Activated T-helper 2 cell treated with anti-CD3 and anti-CD28 coated beads, Interferon-gamma antibody, Interleukin-2, Interleukin-4, amounts not matched to agents 10 μg/mL and 5 μg/mL and 100 μg/mL, durations not matched to agents 14 hours and 24 hours and 36 hours (primary cell): ENCODE measurements at places on chromosomes 5 and 9.

DNA sequence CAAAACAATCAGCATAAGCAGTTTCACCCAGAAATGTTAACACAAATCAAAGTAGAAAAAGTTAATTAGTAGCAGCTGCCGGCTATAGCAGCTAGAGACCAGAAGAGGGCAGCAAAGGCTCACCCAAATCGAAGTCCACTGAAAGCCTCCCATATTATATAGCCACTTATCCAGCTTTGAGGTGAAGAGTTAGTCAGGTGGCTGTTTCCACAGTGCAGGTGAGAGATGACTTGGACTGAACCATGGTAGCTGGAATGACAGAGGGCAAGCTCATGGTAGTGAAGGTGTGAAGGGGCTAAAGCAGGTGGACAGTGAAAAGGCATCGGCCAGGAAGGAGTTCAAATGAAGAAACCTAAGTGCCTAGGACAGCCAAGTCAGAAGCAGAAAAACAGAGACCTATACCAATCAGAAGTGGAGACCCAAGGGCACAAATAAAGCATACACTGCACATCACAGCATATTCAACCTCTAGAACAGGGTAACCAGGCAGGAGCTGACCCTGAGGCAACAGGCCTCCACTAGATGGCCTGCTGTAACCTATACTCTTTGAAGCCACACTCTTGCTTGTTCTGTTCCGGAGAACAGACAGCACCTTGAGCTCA lies 7.2 kb upstream of the RNF38 start:
- no peak overlapping the region for H3K4me3 ChIP-seq
- H3K4me1 ChIP-seq: peaks cover 4% of the 10 kb centered on the region
- no peaks in the 10 kb centered on the region for H3K27me3 ChIP-seq

DNA sequence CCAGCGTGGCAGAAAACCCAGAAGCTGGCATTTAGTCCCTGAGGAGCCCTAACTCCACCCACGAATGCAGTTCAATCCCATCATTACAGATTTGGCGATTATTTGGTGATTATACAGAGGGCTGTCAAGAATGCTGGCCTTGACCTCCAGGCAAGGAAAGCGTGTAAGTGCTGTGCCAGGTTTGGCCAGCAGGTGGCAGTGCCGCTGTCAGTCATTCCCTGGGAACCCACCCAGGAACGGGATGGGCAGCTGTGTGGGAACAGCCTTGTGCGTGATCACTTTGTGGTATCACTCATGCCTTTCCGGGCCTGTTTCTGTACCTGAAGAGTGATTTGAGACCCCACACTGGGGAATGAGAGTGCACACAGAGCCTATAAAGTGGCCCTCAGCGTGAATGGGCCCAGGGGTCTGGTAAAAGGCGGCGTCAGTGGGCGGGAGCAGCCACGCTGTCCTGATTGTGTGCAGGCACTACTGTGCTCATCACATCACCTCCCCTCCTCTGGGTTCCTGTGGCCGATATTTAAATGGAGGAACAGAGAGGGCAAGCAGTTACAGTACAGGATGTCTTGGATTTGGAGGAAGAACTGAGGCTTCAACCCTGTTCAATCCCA lies 215.6 kb downstream of the ROR2 start:
- DNase-seq: peak; percentile 29
- no peak overlapping the region for H3K27ac ChIP-seq
- H3K36me3 ChIP-seq: no peaks in the 10 kb centered on the region
- H3K4me1 ChIP-seq: peaks cover 8% of the 10 kb centered on the region
- H3K4me3 ChIP-seq: no peak overlapping the region

DNA sequence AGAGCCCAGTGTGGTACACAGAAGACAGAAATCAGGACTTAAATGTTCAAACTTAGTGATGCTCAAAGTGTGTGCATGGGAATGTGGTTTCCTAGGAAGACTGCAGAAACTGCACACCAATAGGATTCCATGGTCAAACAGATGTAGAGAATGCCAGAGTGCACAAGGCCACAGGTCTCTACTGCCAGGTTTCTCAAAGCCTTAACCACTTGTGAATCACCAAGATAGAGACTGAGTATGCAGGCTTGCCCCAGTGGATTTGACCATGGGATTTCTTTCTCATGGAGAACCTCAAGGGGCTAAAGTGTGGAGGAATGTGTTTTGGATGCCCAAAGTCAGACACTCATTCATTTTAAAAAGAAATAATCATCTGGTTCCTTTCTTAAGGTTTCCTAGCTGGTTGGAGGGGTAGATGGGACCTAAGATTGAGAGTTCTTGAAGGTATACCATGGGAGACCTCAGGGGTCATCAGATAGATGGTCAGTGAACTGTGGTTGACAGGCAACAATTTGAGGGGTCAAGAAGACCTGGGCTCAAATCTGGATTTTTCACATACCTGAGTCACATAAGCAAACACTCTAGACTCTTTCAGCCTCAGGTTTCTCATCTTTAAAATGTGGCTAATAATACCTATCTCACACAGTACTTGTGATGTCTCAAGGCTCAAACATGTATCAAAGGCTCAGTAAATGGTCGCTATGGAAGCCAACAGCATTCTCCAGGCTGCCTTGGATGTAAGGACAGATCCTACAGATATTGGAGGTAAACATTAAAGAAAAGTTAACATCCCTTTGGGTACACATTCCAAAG lies 81.1 kb downstream of the BOD1 start:
- H3K4me3 ChIP-seq: no peak overlapping the region
- DNase-seq: no peak
- peaks cover 3% of the 10 kb centered on the region for H3K27me3 ChIP-seq
- H3K27ac ChIP-seq: no peak overlapping the region

DNA sequence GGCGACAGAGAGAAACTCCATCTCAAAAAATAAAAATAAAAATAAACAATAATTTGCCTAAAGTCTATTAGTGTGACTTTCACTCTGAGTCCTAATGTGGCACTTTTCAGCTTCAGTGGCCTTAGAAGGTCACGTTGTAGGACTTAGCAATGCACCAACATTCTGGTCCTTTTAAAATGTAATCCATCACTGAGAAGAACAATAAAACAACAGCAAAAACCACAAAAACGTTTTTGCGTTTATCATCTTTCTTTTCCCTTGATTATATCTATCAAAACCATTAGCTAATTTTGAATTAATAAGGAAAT lies 190.1 kb upstream of the ZNF608 start:
- no peak overlapping the region for H3K4me3 ChIP-seq
- peaks cover 2% of the 10 kb centered on the region for H3K4me1 ChIP-seq
- H3K27me3 ChIP-seq: no peaks in the 10 kb centered on the region
- no peak overlapping the region for H3K27ac ChIP-seq
- no peak for DNase-seq
- no peaks in the 10 kb centered on the region for H3K36me3 ChIP-seq

DNA sequence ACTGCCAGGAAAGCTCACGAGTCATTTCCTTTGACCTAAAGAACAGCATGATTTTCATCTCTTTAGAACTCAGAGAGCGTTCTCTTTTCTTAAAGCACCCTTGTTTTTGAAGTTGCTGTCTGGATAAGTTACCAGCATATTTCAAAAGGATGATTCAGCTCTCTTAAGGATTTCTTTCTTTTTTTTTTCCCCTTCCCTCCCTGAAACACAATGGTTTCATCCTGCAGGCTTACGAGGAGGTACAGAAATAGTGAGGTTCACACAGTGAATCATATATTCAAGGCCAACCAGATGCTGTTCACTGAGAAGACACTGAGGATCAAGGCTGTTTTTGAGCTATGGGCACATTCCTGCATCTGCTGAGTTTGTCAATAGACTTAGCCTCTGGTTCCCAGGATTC lies 257.2 kb downstream of the KIF4B start:
- H3K4me1 ChIP-seq: no peaks in the 10 kb centered on the region
- no peak overlapping the region for H3K27ac ChIP-seq
- H3K4me3 ChIP-seq: no peak overlapping the region
- H3K36me3 ChIP-seq: no peaks in the 10 kb centered on the region

DNA sequence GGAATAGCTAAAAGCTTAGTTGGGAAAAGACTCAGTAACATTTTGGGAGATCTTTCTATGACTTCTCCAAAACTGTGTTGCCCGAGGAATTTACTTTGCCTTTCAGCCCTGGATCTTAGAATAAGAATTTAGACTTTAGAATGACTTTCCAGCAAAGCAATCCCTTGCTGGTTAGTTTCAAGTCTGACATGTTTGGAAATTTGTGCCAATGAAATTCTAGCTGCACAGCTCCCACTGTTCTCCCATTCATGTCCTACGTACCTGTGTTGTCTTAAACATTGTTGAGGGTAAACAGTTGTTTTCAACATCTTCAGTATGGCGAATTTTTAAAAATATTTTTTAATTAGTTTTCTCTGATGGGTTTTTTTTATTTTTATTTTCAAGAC lies 111.4 kb downstream of the CCDC192 start:
- H3K4me3 ChIP-seq: no peak overlapping the region
- H3K27me3 ChIP-seq: peaks cover 16% of the 10 kb centered on the region
- H3K4me1 ChIP-seq: no peaks in the 10 kb centered on the region
- H3K36me3 ChIP-seq: no peaks in the 10 kb centered on the region

GRCh38 chr9:124506433-124506832 lies 766 bp downstream of the NR5A1 start:
- H3K4me3 ChIP-seq: no peak overlapping the region
- H3K27ac ChIP-seq: no peak overlapping the region
- peaks cover 21% of the 10 kb centered on the region for H3K27me3 ChIP-seq
- no peak for DNase-seq

GRCh38 chr5:60803712-60804111 lies 40.4 kb downstream of the ELOVL7 start:
- no peak overlapping the region for H3K27ac ChIP-seq
- H3K27me3 ChIP-seq: peaks cover 2% of the 10 kb centered on the region
- DNase-seq: no peak
- no peaks in the 10 kb centered on the region for H3K4me1 ChIP-seq

DNA sequence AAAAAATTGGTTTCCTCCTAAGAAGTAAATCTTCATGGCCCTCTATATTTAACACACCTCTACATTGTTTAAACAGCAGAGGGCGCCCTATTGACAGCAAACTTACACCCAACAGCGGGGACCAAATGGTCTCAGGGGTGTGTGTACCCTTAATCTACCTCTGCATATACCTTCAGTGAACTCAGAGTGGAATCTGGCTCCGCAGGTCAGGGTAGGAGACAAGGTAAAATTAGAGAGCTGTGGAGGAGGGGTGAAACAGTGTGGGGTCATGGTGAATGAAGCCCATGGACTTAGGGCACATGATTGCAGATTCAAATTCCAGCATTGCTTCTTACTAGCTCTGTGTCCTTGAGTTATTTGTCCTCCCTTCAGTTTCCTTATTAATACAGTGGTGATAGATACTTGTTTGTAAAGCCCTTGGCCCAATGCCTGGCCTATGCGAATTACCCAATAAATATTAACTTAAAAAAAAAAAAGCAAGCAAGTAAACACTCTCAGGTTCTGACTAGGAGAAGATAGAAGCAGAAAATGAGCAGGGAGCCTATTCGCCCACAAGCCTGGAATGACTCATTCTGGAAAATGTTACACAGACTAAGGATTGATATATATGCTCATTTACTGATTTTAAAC lies 122.9 kb downstream of the CAVIN4 start:
- H3K4me1 ChIP-seq: no peaks in the 10 kb centered on the region
- H3K27ac ChIP-seq: no peak overlapping the region
- no peaks in the 10 kb centered on the region for H3K36me3 ChIP-seq
- no peaks in the 10 kb centered on the region for H3K27me3 ChIP-seq

GRCh38 chr9:105062222-105062855 lies 134.4 kb upstream of the ABCA1 start:
- H3K27me3 ChIP-seq: no peaks in the 10 kb centered on the region
- H3K4me3 ChIP-seq: no peak overlapping the region
- no peaks in the 10 kb centered on the region for H3K36me3 ChIP-seq
- H3K27ac ChIP-seq: no peak overlapping the region
- no peak for DNase-seq
- H3K4me1 ChIP-seq: no peaks in the 10 kb centered on the region

DNA sequence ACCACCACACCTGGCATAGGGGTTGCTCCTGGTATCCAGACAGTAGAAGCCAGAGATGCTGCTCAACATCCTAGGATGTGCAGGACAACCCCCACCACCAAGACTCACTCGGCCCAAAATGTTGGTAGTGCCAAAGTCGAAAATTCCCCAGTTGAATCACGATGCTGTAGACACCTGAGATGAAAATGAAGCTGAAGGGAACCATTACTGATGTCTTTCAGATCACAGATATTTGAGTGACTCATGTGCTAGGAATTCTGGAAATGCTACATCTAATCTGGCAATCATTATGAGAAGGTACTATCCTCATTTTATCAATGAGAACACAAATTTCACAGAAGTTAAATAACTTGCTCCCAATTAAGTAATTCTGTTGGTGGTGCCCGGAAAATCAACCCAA lies 21.0 kb upstream of the UBE2QL1 start:
- peaks cover 10% of the 10 kb centered on the region for H3K27me3 ChIP-seq
- no peak overlapping the region for H3K4me3 ChIP-seq
- no peak overlapping the region for H3K27ac ChIP-seq

DNA sequence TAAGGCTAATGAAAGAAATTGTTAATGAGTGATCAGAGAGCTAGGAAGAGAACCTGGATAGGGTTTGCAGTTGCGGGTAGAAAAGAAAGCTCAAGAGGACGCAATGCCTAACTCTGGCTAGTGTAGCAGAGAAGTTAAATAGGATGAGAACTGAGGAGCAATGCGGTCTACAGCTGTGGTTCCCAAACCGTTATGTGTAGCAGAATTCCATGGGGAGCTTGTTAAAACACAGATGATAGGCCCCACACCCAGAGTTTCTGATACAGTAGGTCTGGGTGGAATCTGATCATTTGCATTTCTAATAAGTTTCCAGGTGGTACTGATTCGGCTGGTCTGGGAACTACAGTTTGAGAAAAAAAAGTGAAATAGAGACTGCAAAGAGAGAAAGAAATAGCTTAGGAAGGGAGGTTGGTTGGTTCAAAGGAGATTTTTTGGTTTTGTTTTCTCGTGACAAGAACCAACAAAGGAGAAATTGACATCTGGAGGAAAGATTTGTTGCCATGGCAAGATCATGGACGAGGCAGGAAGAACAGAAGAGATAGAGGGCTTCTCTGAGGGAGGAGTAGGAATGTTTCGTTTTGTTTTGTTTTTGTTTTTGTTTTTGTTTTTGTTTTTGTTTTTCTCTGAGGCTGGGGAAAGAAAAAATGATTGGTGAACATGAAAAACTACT lies 276.1 kb downstream of the ARRDC3 start:
- no peaks in the 10 kb centered on the region for H3K36me3 ChIP-seq
- peaks cover 5% of the 10 kb centered on the region for H3K27me3 ChIP-seq
- H3K27ac ChIP-seq: no peak overlapping the region

DNA sequence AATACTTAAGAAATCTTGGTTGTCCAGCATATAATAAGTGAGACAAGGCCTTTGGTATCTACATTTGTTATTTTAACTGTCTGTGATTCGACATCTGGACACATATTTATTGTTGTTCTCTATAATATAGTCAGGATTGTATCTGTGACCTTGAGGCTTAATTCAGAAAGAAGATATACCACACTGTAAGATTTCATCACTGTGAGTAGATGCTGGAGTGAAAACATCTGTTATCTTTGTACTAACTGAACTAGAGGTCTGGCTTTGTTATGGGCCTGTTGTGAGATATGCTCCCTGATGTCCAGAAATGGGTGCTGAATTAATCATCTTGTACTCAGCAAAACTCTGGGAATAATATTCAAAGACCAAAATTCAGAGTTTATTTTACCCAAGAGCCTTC lies 148.5 kb downstream of the ISOC1 start:
- no peak overlapping the region for H3K27ac ChIP-seq
- H3K4me1 ChIP-seq: no peaks in the 10 kb centered on the region
- H3K36me3 ChIP-seq: no peaks in the 10 kb centered on the region
- no peak for DNase-seq

- H3K27ac ChIP-seq: no peak overlapping the region
- peaks cover 3% of the 10 kb centered on the region for H3K4me1 ChIP-seq
- H3K27me3 ChIP-seq: no peaks in the 10 kb centered on the region
- no peak for DNase-seq
Measured at GRCh38 chr9:136486823-136487620, 4.2 kb upstream of the SEC16A start.

- no peaks in the 10 kb centered on the region for H3K27me3 ChIP-seq
- H3K4me3 ChIP-seq: no peak overlapping the region
- peaks cover 12% of the 10 kb centered on the region for H3K4me1 ChIP-seq
- no peaks in the 10 kb centered on the region for H3K36me3 ChIP-seq
- no peak for DNase-seq
Measured at GRCh38 chr9:113461943-113462342, 1.6 kb upstream of the RGS3 start.
